ENCODE measurements at places on chromosomes 12 and 14.

DNA sequence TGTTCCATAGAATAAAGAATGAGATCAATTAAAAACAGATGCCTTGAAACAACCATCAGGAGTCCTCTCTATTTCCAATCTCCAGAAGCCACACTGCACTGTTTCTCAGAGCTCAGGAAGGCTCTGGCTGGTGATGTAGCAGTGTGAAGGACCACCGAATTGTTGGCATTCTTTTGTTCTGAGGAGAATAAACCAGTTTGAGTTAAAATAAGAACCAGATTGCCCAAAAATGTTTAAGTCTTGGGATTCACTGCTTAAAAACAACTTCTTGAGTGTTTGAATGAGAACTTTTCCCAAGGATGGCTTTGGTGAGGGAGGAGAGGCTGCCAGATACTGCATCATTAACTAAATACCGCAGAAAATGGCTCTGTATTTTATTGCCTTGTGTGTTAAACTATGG lies 341.2 kb downstream of the C12orf75 start:
- DNase-seq, result no peak

DNA sequence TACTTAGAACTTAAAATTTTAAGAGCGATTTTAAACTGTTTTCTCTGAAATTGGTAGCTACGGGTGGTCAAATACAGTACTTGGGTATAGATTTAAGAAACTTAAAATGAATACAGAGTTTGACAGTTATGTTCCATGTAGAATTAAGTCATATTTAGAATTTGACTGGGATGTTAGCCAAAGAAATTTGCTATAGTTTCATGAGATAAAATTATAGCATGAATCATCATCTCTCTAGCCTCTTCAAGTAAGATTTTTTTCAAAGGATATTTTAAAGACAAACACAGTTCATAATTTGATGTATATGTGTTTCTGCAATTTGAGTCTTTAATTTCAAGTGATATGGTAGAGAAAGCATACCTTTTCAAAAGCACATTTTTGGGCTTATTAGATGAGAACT lies 41.0 kb downstream of the ZCRB1 start:
- DNase-seq, result no peak

DNA sequence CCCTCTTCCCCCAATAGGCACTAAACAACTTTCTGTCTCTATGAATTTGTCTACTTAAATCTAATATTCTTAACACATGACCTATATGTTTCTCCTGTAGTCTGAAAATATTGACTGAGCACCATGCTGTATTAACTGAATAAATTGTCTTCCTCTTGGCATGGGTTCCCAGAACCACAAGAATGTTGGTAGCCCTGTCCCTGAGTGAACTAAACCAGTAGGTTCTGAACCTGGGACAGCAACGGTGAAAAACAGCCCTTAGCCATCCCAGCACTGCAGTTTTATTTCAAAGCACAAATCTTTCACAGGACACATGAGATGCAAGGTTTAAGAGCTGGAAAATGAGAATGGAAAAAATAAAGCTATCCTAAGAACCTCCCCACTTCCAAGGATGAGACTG lies 20.4 kb upstream of the HSP90B1 start:
- no peak for DNase-seq

GRCh38 chr12:67288561-67288960 lies 19.4 kb downstream of the CAND1 start:
- no peak for DNase-seq

DNA sequence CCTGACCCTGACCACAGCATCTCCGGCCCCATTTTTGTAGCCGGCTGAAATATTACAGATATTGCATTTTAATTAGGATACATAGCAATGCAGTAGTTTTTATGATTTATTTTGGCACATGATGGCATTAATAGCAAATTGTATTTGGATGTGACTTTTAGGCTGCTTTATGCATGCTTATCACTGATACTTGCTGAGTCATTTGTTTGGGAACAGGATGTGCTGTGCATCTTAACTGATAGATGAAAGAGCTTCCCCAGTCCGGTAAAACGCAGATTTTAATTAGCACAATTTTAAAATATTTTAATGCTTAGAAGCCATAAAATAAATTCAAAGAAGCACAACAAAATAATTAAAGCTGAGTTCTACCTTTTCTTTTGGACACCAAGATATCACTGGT lies 90.7 kb downstream of the OTOGL start:
- no peak for DNase-seq

GRCh38 chr12:108356835-108357806 lies 18.0 kb upstream of the CMKLR1 start:
- DNase-seq, result no peak

DNA sequence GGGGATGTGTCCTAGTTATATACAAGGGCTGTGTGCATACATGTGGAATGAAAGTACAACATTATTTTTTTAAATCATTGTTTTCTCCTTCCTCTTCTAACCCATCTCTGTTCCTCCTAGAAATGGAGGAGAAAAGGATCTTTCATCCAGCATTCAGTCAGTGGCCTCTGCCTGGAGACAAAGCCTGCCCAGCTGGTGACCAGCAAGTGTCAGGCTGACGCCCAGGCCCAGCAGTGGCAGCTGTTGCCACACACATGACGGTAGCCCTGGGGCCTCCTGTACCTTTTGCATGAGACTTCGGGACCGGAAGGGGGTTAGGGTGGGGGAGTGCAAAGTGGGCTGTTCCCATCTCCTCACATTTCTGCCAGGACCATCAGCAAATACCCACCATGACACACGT lies 46.2 kb downstream of the ERH start:
- no peak for DNase-seq
